ENCODE measurements at places on chromosomes 3 and 15.

GRCh38 chr15:66261056-66261455 lies 7.5 kb upstream of the MEGF11 start:
- DNase-seq = no peak

- no peak for DNase-seq
These were observed 41.6 kb downstream of the USF3 start for GRCh38 chr3:113654851-113655250.

DNA sequence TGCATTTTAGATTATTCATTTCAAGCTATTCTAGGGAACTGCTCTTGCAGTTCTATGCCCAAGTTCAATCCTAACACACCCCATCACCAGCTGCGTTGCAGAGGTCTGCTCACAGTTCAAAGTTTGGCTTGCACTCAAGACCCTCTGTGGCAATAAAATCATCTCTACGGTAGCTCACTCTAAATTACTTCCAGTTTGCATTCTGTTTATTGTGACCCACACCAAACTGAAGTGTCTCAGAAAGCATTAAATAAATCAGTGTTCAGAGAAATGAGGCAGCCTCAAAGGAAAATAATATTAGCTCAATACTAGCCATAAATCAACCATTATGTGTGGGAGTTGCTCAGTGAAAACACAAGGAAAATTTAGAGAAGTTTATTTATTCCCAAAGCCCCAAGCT lies 250.3 kb downstream of the MAGI1 start:
- no peak for DNase-seq

- DNase-seq = no peak
These were observed 5.5 kb downstream of the FAM81A start for GRCh38 chr15:59443341-59444072.

GRCh38 chr3:112167758-112168157 lies 34.7 kb upstream of the GCSAM start:
- DNase-seq = no peak

- no peak for DNase-seq
These were observed 314.2 kb downstream of the ZNF385D start for GRCh38 chr3:21436835-21437234.

DNA sequence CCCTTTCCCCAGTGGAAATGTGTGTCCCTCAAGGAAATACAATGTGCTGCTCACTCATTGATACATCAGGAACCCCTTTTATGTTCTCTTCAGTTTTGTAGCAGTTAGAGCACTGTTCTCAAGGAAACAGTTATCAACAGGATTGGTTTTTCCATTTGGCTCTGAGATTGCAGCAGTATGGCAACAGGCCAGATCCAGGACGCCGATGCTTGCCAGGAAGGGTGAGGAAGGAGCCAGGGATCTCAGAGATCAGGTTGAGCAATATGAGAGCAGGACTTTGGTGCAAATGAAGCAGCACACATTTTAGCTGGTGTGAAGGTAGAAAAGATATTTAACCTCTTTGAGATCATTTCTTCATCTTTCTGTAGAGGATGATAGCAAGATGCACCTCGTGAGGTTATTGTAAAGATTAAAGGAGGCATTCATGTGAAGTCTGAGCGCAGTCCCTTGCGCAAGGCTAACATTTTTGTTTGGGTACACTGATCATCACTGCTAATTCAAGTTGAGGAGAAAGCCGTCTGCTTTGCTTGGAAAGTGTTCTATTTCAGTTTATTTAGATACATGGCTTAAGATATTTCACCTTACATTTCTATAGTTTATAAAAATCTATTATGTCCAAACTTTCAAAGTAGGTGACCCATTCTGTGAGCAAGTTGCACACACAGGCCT lies 68.5 kb downstream of the KCNH8 start:
- DNase-seq = no peak

DNA sequence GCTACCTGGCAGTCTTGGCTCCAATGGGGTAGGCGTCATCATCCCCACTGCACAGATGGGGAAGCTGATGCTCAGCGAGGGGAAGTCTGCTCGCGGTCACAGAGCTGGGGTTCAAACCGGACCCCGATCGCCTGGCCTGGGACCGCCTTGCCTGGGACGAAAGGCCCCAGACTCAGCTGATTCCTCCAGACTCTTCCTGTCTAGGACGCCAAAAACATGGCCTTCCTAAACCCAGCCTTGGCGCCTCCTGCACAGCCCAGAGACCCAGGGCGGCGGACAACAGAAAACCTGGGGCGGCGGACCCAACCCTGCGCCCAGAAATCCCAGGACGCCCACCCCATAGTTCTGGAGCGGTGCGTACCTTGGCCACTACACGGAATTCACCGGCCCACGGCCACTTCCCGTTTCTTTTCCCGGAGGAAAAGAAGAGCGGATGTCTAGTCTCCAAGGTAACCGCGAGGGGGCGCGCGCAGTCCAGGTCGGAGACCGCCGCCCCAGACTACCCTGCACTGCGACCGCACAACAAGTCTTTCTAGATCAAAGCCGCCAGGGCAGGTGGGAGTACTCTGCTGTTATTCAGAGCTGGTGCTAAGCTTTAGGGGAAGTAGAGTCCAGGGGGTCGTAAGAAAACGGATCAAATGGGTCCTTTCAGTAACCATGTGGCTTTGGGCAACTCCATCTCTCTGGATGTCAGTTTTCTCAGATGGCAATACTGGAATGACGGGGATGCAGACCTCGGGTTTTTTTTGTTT lies 4.9 kb upstream of the IL17RD start:
- DNase-seq = no peak
